NCI-H1092 (cell line): ENCODE measurements at places on chromosomes 2 and 18.

- DNase-seq = no peak
Observed at GRCh38 chr2:137118140-137118539, 352.8 kb downstream of the THSD7B start.

DNA sequence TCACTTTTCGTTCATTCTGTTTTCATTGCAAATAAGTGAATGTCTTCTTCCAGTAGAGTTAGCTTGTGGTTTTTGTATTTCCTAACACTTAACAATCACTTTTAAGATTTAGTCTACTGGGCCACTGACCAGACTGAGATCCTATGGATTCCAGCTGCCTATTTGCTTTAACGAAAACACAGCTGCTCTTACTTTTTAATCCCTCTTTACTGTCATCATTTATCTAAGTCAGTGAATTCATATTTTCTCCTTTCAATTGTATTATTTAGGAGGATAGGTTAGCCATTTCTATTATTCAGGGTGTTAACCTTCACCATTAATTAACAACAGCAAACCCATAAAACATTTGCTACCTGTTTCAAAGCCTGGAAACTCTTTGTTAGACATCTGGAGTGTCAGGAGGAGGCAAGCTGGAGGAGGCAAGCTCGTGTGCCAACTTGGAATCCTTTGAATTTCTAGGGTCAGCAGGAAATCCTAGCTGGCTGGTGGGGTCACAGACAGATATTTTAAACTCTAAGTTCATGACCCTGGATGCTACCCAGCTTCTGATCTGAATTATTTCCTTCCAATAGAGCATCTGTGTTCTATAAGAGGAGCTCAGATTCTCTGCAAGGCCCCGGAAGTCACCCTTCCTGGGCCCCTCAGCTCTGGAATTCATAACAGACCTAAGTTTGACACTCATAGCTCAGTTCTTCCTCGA is 385.3 kb downstream of the RBM43 start:
- no peak for DNase-seq

DNA sequence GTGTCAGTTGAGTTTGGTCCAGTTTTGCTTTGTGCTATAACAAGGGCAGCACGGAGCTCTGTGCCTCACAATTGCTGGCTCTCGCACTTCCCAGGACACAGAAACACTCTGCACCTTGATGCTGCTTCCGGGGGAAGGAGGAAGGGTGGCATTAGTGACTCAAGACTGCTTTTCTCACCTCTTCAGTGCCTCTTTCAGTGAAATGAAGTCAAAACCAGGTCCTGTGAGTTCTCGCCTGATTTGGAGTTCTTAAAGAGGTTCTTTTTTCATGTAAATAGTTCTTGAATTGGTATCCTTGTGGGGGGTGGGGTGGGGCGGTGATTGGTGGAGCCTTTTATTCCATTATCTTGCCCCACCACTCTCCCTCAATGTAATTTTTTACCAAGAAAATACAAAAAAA is 91.5 kb upstream of the MYT1L start:
- DNase-seq = no peak

GRCh38 chr2:12651641-12652040 is 65.1 kb upstream of the TRIB2 start:
- DNase-seq = no peak

DNA sequence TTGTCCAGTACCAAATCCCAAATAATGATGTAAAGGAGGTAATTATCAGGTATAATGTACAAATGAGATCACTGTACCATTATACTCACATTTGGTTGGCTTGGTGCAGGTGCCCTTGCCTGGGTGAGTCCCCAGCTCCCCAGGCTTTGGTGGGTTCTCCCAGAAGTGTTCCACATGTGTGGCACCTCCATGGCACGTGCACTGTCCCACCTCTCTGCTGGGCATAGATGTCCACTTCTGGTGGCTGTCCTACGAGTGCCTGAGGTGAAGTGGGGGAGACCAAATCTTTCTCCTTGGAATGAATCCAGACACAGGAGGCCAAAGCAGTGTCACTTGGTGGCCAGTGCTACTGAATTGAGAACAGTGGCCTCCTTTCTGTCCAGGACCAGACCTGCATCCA is 162.4 kb upstream of the SESTD1 start:
- DNase-seq = no peak

DNA sequence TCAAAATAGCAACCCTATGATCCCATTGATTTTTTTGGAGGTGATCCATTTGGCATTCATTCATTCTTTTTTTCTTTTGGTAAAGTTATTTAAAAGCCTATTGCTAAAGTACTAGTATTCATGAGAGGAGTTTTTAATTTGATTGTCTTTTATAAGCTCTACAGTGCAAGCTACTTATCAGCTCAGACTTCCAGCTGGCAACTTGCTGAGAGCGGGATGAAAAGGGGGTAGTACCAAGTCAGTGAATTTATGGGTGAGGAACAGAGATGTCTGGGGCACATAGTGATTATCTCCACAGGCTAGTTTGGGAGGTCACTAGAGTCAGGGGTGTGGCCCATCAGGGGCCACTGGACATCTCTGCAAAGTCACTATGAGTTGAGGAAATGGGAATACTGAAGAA is 202.4 kb downstream of the PIK3C3 start:
- no peak for DNase-seq

DNA sequence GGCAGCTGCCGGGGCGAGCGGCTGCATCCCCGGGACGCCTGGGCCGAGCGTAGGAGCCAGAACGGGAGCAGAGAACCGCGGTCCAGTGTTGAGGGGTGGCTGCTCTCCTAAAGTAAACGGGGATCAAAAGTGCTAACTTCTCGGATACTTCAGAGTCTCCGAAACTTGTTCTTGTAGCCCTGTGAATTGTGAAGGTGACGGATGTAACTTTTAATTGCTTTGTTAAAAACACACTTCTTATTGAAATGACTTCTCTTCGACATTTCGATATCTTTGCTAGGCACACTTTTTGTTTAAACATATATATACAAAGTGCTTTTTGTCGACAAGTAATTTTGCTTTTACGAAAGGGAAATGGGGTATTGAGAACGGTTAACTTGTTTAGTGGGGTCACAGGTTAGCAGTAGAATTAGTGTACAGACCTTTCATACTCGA is 540 bp downstream of the ATP9B start:
- DNase-seq = no peak

DNA sequence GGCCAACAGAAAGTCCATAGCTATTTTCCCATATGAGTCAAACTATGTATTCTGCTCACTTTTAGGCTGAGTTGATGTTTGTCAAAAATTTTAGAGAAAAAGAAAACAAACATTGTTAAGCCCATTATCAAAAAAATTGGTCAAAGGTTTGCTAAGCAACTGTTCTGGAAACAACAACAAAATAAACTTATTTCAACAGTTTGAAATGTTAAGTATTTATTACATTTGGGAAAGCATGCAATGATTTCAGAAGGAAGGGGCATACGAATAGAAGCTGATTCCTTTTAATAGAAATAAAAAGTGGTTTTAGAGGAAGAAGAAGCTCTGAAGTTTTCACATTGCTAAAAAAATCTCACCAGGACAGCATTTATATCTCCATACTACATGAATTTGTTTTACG is 1837.5 kb upstream of the CELF4 start:
- no peak for DNase-seq

DNA sequence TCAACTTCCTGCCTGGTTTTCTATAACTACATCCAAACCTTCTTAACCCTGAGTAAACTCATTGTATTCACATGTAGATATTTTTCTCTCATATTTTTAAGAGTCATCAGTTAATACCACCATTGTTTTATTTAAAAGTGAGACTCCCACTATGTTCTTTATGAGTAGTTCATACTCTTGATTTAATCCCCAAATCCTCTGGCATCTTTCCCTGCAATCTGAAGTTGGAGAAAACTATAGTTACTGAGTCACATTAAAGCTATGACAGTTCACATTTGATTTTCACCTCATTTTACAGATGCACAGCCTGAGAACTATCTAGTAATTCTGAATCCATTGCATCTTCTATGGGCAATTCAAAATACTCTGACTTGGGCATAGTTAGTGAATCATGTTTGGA is 1358.7 kb upstream of the NRXN1 start:
- no peak for DNase-seq

DNA sequence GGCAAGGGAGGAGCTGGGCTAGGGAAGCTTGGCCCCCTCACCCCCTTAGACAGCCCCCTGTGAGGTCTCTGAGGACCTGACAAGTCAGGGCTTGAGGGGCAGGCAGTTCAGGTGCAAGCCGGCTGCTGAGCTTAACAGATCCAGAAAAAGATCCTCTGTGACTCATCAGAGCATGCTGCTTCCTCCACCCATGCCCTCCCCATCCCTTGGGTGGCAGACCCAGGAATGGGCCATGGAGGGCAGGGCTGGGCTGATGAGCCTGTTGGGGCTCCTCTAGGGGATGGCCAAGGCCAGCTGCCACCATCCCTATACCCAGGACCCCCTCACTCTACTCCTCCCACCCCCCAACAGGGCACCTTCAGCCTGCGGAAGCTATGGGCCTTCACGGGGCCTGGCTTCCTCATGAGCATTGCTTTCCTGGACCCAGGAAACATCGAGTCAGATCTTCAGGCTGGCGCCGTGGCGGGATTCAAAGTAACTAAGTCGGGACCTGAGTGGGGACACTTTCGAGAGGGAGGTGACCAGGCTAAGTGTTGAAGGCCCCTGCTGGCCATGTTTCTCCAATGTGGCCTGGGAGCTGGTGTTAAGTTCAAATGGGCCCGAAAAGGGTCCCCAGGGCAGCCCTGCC is 1.9 kb downstream of the SLC11A1 start:
- no peak for DNase-seq

DNA sequence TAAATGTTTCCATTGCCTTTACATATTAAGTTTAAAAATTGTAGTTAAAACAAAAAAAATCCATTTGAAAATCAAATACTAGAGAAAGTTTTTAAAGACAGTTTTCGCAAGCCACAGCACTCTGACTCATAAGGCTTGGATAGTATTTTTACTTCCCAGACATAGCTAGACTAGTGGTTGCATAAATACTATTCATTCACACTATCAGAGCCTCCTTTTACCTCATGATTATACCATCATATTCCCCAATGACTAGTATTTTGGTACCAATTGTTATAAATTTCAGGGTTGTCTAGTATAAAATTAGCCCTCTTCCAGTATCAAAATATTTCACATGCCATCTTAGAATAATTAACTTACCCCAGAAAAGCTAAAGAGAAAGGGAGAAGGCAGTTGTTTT is 393.5 kb downstream of the ERBB4 start:
- no peak for DNase-seq

GRCh38 chr2:58890865-58891525 is 649.9 kb upstream of the FANCL start:
- DNase-seq = no peak

- DNase-seq = no peak
Observed at GRCh38 chr2:60502144-60502543, 51.3 kb downstream of the BCL11A start.
